ENCODE measurements at places on chromosomes 5 and 9.

DNA sequence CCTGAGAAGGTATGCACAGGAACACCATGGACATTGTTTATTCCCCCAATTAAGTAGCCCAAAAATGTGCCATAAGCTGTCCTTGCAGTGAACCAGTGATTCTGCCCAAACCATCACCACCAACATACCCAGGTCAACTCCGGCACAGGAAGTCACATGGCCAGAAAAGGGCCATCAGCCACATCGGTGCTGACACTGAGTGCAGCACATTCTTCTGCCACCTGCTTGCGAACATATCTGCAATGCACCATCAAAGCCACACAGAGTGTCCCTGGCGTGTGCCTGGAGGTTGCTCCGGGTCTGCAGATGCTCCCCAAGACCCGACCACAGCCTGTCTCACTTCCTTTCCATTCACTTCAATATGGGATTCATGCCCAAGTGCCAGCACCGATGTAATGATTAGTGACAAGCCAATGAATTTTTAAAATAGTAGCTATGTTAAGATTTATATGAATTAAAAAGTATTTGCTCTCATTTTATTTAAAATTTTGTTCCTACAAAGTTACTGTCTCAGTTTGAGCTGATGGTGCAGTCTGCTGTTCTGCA lies 37.6 kb downstream of the SYK start:
- no peak for DNase-seq

- no peak for DNase-seq
These were observed 4.1 kb upstream of the SLC1A1 start for GRCh38 chr9:4486176-4486575.

GRCh38 chr5:119343766-119344165 lies 12.1 kb upstream of the TNFAIP8 start:
- no peak for DNase-seq

- DNase-seq = no peak
These were observed 79.2 kb upstream of the ABCA1 start for GRCh38 chr9:105007143-105007542.

DNA sequence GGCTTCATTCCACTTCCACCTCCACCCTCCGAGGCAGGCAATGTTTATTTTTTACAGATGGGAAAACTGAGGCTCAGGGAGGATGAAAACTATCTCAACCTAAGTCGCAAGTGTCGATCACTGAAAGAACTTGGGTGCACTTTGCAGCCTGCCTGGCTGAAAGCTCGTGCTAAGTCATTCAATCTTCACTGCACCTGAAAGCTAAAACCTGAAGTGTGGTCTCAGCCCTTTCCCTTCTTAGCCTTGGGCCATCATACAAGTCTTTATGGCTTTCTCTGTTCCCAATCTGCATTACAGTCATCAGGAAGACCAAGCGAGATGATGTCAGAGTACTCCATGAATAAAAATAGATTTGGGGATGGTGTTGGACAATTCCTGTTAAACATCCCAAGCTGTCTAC lies 1.0 kb upstream of the TNFSF8 start:
- DNase-seq = no peak
